ENCODE measurements at places on chromosomes 12 and 14.

DNA sequence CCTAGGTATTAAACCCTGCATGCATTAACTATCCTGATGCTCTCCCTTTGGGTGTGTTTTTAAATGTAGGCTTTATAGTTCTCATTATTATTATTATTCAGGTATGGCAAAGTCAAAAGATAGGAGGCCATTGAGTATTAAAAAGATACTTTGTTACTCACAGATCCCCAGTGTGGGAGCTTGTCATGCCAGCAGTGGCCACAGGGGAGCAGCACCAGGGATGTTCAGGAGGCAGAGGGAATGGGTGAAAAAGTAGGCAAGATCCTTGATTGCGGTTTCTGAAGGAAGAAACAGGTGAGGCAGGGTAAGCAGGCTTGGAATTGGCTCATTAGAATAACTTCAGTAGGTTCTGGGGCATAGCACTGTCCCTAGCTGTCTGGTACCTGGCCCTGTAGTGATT lies 382.2 kb downstream of the MED13L start:
- DNase-seq: no peak

GRCh38 chr14:99716091-99716849 lies 32.2 kb downstream of the CYP46A1 start:
- DNase-seq: no peak

DNA sequence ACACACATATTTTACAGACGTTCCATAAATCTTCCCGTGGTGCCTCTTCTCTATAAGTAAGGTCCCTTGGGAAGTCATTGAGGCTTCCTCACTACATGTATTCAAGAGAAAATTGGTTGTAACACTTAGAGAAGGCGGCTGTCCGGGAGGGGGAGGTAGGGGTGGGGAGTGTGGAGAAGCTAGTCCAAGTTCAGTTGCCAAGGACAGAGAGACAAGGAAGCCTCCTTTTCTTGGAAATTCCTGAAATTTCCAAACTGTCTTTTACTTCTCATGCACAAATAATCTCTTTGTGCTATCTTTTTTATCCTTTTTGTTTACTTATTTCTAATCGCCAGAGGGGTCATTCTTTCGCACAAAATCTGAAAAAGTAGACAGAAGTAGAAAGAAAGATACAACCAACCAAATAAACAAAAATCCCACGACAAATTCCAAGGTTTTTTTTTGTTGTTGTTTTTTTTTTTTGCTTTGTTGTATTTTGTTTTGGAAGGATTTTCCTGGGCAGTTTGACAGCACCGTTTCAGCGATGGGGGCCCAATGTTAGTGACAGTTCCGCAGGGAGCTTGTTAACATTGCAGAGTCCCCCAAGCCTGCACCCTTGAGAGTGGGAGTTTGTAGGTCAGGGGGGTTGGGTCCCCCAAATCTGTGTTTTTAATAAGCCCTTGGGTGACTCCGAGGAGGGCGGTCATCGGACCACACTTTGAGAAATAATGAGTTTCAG lies 45.2 kb downstream of the MAP1LC3B2 start:
- DNase-seq: no peak

GRCh38 chr12:121232977-121233627 lies 23.2 kb downstream of the P2RX4 start:
- DNase-seq: no peak

GRCh38 chr14:61231810-61232209 lies 49.3 kb downstream of the TMEM30B start:
- DNase-seq: no peak

- DNase-seq: no peak
Observed at GRCh38 chr14:58401587-58401986, 5.9 kb downstream of the TOMM20L start.

DNA sequence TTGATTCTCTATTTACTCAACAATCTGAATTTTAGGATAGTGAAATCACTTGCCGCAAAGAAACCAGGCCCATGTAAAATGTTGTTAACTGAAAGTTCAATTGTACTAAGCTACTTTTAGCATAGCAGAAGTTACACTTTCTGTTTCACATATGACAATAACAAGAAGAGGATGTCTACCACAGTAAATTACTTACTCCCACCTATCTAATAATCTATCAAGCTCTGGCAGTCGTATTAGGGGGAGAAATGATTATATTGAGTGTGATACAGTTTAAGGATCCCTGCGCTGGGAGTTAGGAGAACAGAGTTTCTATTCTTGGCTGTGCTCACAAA lies 66.5 kb upstream of the CAND1 start:
- no peak for DNase-seq

DNA sequence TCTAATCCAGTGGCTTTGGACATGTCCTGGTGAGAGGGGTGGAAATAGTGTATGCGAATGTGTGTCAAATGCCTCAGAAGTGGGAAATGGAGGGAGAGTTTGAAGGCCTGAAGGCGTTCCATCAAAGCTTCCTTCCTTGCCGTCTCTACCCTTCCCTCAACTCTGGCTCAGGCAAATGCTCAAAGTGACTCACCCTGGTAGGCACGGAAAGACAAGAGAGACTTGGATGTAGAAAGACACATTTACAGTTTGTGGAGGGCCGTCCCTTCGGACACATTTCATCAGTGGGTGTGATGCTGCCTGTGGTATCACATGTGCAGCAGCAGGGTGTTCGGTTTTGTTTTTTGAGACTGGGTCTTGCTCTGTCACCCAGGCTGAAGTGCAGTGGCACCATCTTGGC lies 36.7 kb downstream of the CHST11 start:
- DNase-seq: no peak

DNA sequence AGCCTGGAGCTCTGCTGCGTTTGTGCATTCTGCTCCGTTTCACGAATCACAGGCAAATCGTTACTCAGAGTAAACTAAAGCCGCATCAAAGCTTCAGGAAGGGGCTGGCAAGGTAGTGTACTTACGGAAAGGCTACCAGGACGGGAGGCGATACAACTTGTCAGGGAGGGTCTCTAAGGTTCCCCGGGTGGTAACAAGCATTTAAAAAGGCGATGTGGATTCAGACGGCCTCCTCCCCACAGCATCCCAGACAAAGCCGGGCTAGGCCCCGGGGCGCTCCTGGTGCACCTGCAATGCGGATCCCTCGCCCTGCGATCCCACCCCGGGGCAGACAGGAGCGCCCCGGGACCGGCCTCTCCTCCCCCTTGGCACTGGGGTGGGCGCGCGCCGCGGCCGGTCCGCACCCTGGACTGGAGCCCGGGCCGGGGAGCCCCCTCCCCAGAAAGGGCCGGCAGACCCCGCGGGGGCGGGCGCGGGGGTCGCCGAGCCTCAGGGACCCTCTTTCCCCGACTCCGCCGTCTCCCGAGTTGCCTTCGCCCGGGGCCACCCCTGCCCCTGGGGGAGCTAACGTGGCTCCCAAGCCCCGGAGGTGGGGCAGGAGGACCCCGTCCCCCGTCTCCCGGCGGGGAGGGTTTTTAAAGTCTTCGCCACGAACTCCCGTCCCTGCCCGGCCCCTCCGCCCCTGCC lies 718 bp downstream of the CCDC92 start:
- DNase-seq: no peak

GRCh38 chr14:68306934-68307789 lies 485.7 kb downstream of the ZFP36L1 start:
- DNase-seq: no peak

DNA sequence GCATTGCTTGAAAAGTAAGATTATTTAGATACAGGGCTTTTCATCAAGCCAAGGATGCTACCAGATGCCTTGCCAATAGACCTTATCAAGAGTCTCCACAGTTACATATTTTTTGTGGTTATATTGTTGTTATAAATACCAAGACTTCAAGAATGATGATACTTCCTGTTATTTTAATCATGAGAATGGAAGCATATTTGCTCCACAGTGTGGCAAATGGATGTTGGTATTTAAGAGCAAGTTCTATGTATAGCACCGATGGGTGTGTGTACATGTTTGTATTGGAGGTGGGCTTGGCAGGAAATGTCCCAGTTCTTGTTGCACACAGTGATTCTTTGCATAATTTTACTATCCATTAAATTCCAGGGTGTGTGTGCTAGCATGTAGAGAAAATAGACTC lies 4.4 kb upstream of the NID2 start:
- no peak for DNase-seq

DNA sequence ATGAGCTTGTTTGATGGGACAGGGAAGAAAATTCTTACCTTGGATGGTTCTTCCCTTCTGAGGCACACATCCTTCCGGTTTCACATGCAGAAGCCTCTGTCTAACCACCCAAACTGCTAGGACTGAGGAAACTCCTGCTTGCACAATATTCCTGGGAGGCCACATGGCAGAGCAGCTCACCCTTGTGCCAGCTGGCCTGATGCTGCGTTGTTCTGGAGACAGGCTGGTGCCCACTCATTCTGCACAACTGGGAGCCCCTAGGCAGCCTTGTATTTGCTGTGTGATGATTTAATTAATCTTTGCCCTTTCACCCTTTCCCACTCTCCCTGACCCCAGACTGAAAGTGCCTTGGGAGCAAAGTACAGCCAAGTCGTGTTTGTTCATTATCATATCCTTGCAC lies 130.8 kb downstream of the RTN1 start:
- no peak for DNase-seq

GRCh38 chr14:50859296-50859624 lies 12.6 kb upstream of the ABHD12B start:
- no peak for DNase-seq

DNA sequence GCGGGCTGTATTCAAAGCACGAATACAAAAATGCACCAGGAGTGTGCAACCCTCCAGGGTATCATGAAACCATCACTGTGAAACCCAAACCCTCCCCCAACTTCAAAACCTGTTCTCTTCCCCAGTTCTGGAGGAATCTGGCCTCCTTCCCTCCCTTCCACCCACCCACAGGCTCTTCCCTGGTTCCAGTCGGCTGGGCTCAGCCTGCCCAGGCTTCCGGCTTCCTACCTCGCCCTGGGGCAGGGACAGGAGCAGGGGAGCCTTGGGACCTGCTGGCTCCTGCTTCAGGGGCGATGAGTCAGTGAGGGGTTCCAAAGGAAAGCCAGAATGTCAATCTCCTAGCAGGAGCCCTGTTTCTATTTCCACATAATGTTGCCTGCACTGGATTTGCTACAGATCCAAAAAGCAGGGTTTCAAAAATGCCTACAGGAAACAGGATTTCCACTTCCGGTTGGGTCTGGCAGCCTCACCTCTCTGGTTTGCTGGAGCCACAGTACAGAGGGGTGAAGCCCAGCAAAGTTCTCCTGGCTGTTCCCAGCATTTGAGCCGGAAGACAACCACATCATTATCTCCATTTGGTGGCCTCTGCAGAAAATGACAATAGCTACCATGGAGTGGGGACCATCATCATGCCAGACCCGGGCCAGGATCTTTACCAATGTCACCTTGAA lies 278.3 kb downstream of the DPF3 start:
- DNase-seq: no peak

DNA sequence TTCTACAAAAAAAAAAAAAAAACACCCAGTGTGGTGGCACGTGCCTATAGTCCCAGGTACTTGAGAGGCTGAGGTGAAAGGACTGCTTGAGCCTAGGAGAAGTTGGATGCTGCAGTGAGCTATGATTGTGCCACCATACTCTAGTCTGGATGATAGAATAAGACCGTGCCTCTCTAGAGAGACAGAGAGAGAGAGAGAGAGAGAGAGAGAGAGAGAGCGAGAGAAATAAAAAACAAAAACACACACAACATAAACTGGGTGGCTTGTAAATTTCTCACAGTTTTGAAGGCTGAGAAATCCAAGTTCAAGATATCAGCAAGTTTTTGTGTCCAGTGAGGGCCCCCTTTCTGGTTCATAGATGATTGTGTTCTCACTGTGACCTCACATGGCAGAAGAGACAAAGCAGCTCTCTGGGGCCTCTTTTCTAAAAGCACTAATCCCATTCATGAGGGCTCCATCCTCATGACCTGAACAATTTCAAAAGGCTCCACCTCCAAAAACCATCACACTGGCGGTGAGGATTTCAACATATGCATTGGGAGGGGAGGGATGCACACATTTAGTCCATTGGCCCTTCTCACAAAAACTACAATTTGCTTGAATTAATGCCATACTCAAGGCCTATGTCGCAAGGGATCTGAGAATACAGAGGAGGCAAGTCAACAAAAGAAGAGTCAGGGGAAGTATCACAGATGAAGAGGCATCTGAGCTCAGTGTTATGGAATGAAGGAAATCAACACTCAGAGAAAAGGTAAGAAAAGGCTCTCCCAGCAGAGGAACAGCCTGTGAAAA lies 94.9 kb downstream of the PPM1H start:
- no peak for DNase-seq

- no peak for DNase-seq
Observed at GRCh38 chr12:16492240-16492639, 113.7 kb downstream of the LMO3 start.

- no peak for DNase-seq
Observed at GRCh38 chr12:6914246-6914946, at the start of gene ENO2. Gene ENO2, plus strand, starts transcription at chr12:6914580. Its CDS starts 1,253 bp downstream, at chr12:6915833.

- DNase-seq: no peak
Observed at GRCh38 chr12:94844452-94844851, 159.0 kb downstream of the NDUFA12 start.

DNA sequence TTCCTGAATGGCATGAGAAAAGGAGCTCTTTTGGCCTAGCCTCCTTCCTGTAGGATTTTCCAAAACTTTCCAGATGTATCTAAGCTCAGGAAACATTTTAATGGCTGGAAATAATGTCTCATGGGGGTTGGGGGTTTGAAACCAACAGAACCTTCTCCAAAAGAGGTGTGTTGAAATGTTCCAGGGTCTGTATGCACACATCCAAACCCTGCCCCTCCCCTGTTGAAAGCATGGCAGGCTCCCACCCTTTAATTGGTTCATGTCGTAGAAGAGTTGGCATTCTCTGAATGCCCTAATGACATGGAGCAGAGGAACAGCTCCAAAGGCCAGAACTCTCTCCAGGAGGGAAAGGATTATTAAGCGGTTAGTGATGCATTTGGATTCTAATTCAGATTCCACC lies 353.2 kb downstream of the ZFP36L1 start:
- DNase-seq: no peak

- no peak for DNase-seq
Observed at GRCh38 chr12:57779736-57780135, 2.9 kb upstream of the TSFM start.

- DNase-seq: no peak
Observed at GRCh38 chr14:37708481-37708880, 113.1 kb downstream of the TTC6 start.

- DNase-seq: no peak
Observed at GRCh38 chr12:130826151-130826801, 12.8 kb downstream of the STX2 start.

DNA sequence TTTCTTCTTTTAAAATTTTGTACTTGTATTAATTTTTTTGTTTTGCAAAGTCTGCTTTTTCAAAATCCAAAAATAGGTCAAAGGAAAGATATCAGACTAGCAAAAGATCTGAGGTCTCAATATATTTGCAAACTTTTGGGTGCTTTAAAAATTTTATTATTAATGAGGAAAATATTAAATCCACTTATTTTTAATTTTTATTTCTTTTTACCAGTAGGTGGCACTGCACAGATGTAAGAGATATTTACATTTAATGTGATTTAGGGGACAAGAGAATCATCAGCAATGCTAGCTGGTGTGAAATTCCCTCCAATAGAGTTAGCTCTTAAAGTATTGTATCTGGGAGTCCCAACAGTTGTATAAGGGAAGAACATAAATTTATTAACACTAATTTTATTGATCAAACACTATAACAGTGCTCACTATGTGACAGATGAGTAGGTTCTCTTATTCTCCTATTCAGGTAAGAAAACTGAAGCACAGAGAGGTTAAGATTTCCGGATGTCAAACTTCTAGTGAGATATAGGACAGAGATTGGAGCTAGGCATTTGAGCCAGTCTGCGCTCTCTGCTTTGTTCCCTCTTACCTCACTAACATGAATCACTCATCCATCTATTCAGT lies 30.5 kb downstream of the ALX1 start:
- DNase-seq: no peak
